HuH-7 (cell line): ENCODE measurements at places on chromosomes 2 and 18.

DNA sequence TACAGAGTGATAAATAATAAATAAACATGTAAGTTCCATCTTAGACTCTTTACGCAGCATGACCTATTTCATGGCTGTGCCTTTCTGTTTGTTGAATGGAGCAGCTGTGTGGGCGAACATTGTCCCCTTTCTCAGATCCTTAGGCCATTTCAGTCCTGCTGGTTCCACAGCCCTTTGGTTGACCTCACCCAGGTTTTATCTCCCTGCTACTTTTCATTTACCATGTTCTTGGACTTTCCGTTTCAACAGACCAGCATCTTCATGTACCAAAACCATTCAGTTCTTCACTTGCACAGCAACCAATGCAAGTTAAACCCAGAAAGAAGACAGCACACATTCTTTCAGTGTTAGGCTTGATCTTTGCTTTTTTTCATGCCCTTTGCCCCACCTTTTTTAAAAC, 83.8 kb downstream of the XRCC5 start:
- no peak for DNase-seq

- DNase-seq: no peak
Measured at GRCh38 chr18:35378574-35378896, 1.4 kb upstream of the ZNF396 start.

- no peak for DNase-seq
Measured at GRCh38 chr2:102424754-102425153, 1.8 kb downstream of the IL18RAP start.

- peak; percentile 19 for DNase-seq
Measured at GRCh38 chr2:207734636-207735512, 23.4 kb downstream of the CCNYL1 start.

DNA sequence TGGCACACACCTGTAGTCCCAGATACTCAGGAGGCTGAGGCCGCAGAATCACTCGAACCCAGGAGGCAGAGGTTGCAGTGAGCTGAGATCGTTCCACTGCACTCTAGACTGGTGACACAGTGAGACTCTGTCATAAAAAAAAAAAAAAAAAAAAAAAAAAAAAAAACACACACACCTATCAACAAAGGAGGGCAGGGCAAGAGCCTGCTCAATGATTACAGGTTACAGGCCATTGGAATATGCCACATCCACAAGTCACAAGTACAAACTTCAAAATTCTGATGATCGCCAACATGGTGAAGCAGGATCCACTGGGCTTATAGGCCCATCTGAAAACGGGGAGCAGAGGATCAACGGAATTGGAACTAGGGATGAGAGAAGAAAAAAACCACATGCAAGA, 6.3 kb downstream of the MYO5B start:
- DNase-seq: no peak

GRCh38 chr2:28338046-28338817, 54.4 kb upstream of the FOSL2 start:
- DNase-seq: no peak

DNA sequence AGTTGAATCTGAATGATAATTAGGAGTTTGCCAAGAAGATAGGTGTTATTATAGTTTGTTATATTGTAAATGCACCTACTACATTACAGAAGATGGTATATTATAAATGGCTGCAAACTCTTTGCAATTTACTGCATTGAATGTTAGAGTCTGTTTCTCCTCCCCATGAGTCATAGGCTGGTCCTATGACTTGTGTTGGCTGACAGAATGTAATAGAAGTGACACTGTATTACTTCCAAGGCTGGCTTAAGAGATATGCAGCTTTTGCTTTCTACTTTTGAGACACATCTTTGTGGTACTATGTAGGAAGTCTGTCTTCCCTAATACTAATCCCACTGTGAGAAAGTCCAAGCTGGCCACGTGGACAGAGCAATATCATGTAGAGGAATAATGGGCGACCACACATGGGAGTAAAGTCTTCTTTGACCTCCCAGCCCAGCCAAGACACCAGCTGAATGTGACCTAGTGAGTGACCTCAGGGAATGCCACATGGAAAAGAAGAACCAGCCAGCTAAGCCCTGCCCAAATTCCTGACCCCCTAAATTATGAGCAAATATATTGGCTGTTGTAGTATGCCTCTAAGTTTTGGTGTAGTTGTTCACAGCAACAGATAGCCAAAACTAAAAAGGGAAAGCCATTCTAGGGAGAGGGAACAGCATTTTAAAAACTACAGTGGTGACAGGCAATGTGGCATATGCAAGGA, 6.8 kb upstream of the DDX1 start:
- DNase-seq: no peak

DNA sequence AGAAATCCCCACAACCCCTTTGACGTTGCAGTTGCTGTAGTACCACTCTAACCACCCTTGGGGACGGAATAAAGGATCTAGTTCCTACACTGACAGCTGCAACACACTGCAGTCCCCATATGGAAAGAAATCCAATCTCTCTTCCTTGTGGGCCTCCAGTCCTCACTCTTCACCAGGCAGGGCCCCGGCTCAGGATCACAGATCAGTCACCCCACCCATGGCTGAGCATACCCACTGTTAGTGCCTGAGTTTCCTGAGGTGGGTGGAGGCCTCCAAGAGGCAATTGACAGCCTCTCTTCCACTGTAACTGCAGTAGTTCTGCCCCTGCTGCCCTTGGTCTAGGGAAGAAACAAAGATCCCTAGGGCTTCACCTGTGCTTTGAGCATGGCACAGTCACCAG, 670.0 kb upstream of the CDH2 start:
- no peak for DNase-seq

DNA sequence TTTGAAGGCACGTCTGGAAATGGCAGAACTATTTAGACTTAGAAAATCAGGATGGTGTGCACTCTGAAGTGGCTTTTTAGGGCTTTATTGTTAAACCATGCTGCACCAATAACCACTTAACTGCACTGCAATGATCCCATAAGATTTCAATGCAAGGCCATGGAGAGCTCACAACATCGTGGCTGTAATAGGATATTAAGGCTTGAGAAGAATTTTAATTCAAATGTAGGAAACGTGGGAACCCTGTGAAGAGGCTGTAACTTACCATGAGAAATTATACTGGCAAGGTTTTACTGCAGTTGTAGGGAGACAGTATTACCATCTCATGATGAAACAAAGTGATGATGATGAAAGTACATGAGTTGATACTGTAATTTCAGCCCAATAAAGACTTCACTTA, 242.5 kb downstream of the AFF3 start:
- DNase-seq: no peak

DNA sequence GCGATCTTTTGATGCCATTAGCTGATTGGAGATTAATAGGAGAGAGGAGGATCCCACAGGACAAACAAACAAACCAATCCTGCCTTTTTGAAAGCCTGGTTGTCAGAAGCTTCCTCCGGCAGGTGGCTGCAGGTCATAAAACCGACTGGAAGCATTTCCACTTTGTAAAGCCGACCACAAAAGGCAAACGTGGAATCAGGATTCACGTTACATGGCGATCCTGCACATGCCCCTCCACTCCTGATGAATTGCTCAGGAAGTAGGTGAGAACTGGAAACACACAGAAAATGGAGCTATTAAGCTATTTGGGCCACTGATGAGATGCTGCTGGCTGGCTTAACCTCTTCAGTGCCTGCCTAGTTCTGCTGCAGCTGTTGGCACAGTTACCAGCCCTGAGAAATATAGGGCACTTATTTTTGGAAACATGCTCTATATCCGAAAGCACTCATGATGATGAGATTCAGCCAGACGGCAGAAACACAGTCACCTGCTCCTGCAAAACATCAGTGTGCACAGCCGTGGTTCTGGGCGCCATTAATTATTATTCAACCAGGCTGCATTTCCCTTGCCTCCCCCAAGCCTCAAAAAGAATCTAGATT, 110.3 kb upstream of the ST6GAL2 start:
- no peak for DNase-seq

- no peak for DNase-seq
Measured at GRCh38 chr2:67268797-67269196, 128.3 kb upstream of the ETAA1 start.

- no peak for DNase-seq
Measured at GRCh38 chr2:72051971-72052505, 95.6 kb downstream of the CYP26B1 start.

GRCh38 chr2:155368934-155369333, 670.4 kb downstream of the KCNJ3 start:
- no peak for DNase-seq

- DNase-seq: no peak
Measured at GRCh38 chr2:8266563-8266962, 415.3 kb upstream of the ID2 start.

- DNase-seq: no peak
Measured at GRCh38 chr18:79527656-79528315, 132.1 kb downstream of the NFATC1 start.

DNA sequence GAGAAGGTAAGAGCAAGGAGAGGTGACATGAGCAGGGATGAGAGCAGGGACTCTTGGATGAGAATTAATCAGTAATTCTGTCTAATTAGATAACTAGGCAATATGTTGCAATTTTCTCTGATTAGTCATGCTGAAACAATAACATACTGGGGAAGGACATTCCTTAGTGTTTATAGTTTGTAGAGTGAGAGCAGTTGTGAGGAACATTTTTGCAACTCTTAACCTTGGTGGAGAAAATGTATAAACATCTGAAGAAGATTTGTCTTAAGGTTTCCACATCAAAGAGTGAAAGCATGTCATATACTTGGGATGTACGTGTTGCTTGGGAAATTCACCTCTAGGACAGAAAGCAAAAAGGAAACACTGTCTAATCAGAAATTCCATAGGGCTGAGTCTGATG, 955.4 kb upstream of the FANCL start:
- DNase-seq: no peak
